Heart left ventricle (tissue), 16 donors: ENCODE measurements at places on chromosomes 16 and 17.
A peak's percentile ranks its signal among the peaks of the same experiment; 100 is the strongest.

- DNase-seq = no peak
These were observed 10.0 kb upstream of the SKAP1 start for GRCh38 chr17:48439875-48440505.

DNA sequence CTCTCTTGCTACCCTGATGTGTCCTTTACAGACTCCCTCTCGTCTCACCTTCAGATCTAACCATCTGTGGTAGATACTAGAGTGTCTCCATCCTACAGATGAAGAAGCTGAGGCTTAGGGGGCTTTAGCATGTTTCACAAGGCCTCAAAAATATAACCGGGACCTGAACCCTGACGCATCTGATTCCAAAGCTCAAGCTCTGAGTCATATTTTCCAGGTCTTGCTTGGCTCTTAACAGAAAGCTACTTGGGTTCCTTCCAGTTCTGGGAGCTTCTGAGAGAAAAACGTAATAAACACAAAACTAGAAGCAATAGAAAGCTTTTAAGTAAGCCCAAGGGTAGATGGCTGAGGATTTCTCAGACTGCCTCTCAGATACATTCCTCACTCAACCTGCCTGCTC is 224.3 kb upstream of the EEF2KMT start:
- no peak for DNase-seq

DNA sequence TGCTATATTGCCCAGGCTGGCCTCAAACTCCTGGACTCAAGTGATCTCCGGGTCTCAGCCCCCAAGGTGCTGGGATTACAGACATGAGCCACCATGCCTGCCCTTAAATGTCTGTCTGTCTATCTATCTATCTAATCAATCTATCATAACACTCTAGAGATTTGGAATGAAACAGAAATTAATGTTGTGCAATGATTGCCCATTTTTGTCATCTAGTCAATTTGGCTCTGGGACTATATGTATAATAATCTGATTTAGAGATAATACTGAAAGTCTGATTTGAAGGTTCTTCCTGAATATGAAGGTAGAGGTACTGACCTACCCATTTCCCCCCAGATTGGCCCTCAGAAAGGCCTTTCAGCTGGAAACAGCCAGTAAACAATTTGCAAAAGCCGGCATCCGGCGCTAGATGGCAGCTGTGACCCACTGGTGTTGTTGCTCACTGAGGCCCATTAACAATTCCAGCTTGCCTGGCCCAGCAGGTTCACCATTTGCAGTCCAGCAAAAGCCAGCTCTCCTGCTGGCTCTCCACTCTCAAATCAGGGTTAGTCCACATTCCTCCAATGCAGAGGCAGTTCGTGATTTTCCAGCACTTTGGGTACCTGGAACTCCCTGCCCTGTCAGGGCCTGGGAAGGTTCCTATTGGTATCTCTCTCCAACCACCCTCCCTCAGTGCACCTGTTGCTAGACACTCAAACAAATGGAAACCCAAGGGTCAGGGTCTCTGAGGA is 22.9 kb upstream of the C16orf87 start:
- peak; percentile 70 for DNase-seq

GRCh38 chr16:84650062-84650991 is 2.0 kb downstream of the KLHL36 start:
- no peak for DNase-seq

DNA sequence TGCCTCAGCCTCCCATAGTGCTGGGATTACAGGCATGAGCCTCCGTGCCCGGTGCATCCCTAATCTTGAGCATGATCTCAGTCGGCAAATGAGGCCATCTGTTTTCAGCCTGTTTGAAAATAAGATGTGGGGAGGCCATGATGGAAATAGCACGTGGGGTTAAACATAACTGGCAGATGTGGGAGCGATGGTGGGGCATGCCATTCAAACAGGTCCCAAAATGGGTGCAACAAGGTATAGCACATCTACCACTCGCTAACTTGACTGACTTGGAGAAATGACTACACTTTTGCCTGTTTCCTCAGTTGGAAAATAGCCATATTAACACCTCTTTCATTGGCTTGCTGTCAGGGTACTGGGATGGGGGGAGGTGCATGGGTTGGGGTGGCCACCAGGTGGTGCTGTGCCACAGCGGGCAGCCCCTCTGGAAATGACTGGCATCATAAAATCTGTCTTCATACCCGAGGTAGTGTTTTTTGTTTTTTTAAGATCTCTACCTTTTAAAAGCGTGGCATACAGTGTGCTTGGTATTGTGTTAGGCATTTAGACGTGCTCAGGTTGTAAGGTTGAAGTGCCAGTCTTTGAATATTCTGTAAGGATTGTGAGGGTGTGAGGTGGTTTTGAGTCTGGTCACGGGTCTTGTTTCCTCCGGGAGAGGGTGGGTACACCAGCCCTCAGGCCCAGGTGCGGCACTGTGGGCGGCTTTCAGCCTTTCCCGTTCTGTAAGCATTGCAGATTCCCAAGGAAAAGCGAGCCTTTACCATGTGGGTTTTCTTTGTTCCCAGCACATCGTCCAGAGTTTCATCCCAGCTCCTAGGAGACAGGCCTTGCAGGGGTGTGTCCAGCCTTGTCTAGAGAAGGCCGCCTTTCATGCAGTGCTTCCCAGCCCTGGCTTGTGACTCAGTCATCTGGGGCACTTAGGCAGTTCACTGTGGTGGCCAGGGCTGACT is 2.9 kb upstream of the TTYH2 start:
- peak; percentile 72 for DNase-seq

- no peak for DNase-seq
These were observed 6.3 kb downstream of the ZNF598 start for GRCh38 chr16:2003231-2003826.

DNA sequence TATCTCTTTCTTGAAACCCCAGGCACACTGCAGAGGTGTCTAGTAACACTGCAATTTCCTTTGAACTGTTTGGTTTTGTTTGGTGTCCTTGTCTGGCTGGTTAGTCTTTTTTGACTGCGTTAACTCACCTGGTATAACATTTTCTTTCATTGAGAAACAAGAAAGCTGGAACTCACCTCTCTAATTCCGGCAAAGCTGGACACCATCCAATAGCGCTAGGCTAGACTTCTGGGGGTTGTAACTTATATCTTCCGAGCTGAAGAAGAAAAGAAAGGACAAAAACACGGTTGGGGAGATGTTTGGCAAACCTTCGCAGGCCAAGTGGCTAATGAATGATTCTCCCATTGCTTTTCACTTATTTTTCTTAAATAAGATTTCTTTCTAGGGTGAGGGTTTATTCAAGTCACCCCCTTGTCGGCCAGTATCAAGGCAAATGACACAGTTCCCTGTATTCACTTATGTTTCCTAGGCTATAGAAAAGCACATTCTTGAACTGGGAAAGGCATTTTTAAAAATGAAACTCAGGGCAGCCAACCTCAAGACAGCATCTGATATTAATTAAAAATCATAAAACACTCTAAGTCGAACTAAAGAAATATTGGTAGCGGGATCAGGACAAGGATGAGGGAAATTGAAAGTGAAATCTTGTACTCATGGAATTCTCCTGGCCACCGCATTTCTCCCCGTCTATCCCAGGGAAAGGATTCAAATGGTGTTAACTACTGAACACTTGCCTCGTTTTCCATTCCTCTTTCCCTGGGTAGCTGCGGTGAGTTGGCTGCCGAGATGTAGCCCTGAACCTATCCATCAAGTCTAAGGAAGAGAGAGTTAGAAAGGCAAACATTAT is 95.9 kb upstream of the ZFHX3 start:
- DNase-seq = no peak

DNA sequence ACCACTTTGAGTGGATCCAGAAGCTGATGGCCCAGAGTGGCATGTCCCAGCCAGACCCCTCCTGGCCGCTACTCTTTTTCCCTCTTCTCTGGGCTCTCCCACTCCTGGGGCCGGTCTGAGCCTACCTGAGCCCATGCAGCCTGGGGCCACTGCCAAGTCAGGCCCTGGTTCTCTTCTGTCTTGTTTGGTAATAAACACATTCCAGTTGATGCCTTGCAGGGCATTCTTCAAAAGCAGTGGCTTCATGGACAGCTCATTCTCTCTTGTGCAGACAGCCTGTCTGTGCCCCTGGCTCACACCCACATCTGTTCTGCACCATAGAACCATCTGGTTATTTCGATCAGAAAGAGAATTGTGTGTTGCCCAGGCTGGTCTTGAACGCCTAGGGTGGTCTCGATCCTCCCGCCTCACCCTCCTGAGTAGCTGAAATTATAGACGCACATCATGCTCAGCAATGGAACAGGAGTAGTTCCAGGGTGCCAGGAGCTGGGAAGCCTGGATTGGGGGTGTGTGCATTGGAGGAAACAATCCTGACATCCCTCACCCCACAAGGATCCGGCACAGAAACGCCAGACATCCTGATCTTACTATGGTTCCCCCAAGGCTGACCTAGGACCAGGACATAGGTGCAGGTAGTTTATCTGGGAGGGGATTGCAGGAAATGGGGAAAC is 4.6 kb downstream of the PRSS21 start:
- DNase-seq = no peak

- DNase-seq = no peak
These were observed 58.7 kb upstream of the LYRM9 start for GRCh38 chr17:27951872-27952271.

- no peak for DNase-seq
These were observed 85.0 kb downstream of the SNX29 start for GRCh38 chr16:12061336-12062055.

- DNase-seq = no peak
These were observed 18.0 kb upstream of the MON1B start for GRCh38 chr16:77172951-77173350.

GRCh38 chr17:46770818-46771560 is 47.5 kb downstream of the WNT3 start:
- DNase-seq = peak; percentile 43

- no peak for DNase-seq
These were observed 1.8 kb upstream of the TENT4B start for GRCh38 chr16:50151322-50151721.
